ENCODE measurements at places on chromosomes 12 and 14.

DNA sequence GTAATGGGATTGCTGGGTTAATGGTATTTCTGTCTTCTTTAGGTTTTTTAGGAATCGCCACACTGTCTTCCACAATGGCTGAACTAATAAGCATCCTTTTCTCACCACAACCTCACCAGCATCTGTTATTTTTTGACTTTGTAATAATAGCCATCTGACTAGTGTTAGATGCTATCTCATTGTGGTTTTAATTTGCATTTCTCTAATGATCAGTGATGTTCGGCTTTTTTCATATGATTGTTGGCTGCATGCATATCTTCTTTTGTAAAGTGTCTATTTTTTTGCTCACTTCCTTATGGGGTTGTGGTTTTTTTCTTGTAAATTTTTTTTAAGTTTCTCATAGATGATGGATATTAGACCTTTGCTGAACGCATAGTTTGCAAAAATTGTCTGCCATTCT is 377.9 kb downstream of the GALC start:
- no peak for DNase-seq

GRCh38 chr14:23861666-23862065 is 91.9 kb upstream of the DHRS4 start:
- no peak for DNase-seq

DNA sequence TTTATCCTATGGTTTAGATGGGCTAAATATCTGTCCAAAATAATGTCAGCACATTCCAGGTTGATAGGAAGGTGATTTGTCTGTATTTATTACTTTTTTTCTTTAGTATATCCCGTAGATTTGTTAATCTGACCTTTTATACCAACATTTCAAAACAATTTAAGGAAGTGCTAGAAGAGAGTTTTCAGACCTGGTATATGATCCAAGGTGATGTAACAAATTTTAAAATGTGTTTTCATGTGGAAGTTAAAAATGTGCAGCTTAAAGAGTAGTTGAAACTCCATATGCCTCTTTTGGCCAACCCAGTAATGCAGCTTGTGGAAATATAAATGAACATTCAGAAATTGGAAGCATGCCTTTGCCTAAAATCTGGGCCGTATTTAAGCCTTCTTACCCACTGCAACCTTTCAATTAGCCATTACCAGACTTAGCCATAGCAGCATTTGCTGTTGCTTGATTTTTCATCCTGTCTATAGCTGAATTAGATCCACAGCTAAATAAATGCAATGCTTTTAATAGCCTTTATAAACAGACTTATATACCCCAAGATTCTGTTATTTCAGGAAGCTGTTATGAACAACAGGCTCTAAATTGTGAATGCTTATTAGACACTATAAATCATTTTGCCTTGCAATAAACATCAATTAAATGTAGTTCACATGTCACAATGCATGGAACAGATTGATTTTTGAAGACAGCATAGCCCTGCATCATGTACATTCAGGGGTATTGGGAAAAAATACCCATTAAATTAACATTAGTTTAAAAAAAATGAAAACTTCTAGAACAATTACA is 271.2 kb downstream of the PDZRN4 start:
- DNase-seq = no peak

DNA sequence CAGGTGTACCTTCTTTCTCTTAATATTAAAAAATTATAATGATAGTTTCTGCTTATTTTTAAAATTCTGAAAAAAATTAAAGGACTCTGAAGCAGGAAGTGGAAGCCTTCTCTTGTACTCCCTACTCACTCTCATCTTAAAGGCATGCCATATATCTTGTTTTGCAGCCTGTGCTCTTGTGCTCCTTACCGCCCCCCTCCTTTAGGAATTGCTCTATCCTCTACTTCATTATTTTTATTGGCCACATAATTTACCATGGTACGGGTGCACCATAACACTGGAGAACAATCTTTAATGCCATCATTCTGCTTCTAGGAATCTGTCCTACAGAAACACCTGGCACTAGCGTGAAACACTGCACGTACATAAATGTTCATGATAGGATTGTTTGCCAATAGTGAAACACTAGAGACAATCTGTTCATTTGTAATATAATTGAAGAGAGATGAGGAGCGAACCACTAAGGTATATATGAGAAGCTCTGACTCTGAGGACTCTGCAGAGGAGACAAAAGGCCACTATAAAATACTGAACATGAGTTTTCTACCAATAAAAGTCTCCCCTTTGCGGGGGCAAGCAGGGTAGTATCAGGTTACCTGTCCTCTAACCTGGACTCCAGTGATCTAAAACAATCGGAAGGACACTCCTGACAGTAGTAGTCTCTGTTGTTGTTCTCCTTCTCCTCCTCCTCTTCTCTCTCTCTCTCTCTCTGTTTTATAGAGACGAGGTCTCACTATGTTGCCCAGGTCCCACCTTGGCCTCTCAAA is 6.3 kb upstream of the NYNRIN start:
- no peak for DNase-seq

- DNase-seq = no peak
These were observed 6.8 kb downstream of the TSPAN9 start for GRCh38 chr12:3083921-3084347.

Data from activated CD4-positive, alpha-beta T cell treated with anti-CD3 and anti-CD28 coated beads, Interleukin-2, amount 10 ng/mL, durations not matched to agents 7 days and 5 days (primary cell).